ENCODE measurements at places on chromosomes 7 and 10.

- DNase-seq, result no peak
Measured at GRCh38 chr7:33630359-33630758, 275.0 kb upstream of the BMPER start.

GRCh38 chr7:130741331-130741995 is 7.5 kb upstream of the KLF14 start:
- DNase-seq, result no peak

DNA sequence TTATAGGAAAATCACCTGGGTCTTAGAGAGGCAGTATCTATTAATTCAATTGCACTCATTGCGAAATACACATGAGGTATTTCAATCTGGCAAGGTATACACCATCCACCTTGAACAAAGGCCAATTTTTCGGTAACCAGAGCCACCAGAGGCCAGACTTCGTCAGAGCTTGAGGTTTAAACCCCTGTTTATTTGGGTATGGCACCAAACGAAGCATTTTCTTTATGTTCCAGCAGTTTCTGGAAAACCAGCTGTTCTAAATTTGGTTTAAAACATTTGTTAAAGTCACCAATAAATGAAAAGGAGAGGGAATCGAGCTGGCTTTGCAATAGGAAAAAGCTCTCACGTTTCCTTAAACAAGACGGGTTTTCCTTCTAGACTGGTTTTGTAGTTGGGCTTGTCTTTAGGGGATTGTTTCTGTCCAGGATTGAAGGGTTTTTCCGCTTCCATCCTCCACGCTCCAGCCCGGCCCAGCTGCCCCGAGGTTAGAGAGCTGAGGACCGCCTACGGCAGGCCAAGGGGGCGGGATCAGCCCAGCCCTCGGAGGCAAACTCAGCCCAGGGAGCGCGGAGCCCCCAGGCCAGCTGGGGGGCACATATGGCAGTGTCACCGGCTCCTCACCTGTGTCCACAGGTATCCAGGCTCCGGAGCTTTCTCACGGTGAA is 539.4 kb upstream of the MGMT start:
- DNase-seq, result no peak

DNA sequence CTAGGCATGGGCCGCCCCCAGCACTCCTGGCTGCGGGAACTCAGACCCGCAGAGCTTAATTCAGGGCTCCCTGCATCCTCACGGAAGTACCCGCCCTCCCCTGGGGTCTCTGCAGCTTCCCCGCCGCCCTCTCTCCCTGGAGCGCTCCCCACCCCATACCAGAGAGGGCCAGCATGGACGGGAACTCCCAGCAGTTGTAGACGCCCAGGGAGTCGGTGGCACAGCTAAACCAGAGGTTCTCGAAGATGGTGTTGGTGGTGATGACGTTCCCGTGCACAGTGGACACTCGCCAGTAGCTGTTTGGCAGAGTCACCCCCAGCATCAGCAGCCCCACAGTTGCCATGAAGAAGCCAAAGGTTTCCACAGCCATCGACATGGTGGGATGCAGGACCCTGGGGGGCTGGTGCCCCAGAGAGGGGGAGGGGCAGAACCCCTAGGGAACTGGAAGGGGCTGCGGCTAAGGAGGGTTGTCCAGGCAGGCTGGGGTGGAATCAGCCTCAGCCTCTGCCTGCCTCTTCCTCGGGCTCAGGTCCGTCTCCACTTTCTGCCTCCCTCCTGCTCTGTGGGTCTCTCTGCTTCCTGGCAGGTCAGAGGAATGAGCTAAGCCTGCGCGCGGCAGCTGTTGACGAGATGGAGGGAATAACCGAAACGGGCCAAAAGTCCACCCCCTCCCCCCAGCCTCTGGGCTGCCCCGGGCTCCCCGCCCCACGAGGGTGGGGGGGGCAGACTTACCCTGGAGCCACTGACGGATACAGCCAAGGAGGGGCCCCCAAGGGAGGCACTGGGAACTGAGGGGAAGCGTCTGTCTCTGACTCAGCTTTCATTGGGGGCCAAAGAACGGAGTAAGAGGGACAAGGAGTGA is at the start of gene CLDN15:
Gene CLDN15 (minus strand): TSS at position 597 of the 862 bp plus-strand sequence. CDS start 221 bp downstream, at position 376.
- DNase-seq, result no peak

Data from COR-L47 (cell line).